ENCODE measurements at places on chromosomes 12 and 14.

GRCh38 chr12:22395666-22396065 lies 61.2 kb upstream of the ST8SIA1 start:
- no peak for DNase-seq

- DNase-seq = no peak
These were observed 23.8 kb downstream of the ST8SIA1 start for GRCh38 chr12:22310709-22311108.

- no peak for DNase-seq
These were observed 39.1 kb downstream of the FGD6 start for GRCh38 chr12:95178136-95178535.

DNA sequence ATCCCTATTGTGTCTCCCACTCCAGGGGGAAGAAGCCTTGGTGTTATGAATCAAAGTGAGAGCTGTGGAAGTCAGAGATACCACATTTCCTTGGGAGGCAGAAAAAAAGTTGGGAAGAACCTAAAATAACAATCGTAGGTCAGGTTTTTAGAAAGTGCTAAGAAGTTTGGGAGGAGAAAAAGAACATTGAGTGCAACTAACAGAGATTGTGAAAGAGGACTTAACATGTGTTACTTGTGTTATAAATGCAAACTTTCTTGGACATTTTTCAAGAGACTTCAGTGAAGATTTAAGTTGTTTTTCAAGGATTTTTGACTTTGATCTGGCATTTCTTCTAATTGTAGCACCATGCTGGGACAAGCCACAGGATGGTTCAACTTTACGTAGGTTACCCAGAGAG lies 7.8 kb upstream of the ERP27 start:
- DNase-seq = no peak

GRCh38 chr12:60101715-60102114 lies 505.9 kb downstream of the SLC16A7 start:
- DNase-seq = no peak

DNA sequence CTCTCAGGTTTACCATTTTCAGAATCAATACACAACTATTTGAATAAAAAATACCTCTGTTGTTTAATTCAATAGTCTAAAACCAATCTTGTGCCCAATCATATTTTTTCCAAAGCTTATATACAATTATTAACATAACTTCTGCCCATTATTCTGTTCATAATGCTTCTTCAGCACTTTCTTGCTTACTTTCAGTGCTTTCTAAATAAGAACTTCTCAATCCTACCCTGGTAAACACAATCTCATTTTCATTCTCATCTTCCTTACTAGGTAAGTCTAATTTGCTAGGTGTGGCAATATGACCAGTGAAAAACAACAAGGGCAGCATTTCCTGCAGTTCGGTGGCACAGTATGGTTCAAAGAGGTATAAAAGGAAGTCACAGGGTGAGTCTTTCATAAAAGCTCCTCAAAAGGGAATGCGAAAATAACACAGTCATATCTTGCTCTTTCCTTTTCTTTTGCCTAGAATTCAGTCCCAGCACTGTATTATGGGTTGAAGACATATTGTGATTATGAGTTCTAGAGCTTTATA lies 103.5 kb downstream of the FOXG1 start:
- DNase-seq = no peak

- DNase-seq = no peak
These were observed 59.9 kb upstream of the PPP4R3A start for GRCh38 chr14:91570021-91570420.

GRCh38 chr14:97164021-97164420 lies 366.8 kb downstream of the VRK1 start:
- DNase-seq = no peak

DNA sequence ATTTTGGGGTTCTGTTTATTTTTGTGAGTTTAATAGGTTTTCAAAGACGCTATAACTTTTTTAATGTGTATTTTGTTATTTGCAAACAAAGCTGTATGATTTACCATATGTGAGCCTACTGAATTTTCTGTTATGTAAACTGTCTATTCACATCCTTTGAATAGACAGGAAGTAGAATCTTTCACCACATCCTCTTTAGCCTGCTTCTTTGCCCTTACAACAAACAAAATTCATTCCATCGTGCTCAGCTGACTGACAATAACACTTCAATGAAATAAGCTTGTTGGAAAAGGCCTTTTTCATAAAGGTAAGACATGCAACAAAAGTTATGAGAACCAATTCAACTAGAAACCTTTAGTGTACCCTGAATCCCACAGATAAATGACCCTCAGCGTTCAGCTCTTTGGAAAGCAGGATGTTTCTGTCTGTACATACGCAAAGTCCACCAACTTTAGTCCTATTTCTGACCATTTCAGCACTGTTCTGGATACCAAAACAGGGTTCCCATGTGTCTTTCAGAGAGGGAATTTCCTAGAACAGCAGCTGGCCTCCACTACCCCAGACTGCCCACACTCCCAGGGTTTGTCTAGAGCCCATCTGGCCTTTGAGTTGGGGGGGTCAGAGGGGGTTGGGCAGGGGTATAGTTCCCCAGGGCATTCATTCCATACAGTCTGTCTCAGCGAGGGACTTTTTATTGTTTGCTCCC lies 71.3 kb downstream of the DUSP6 start:
- no peak for DNase-seq

GRCh38 chr12:38490941-38491340 lies 174.4 kb downstream of the ALG10B start:
- DNase-seq = no peak

GRCh38 chr12:6662602-6662905 lies 365 bp downstream of the ING4 start:
- DNase-seq = no peak

DNA sequence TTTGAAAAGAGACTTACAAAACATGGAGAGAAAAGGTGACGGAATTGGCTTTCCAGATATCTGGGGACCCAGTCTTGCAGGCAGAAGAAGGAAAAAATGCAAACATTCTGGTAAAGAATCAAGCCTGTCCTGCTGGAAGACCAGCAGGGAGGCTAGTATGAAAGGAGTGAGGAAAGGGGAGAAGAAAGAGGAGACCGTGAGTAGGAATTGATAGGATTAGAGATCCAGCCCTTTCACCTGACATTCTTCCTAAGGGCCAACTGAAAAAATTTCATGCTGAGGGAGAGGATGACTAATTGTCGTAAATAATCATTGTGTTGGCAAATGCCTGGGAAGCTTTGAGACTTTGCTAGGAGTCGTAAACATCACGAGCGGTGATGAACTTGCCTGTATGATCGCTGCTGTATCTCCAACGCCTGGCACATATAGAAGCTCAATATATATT lies 12.1 kb downstream of the BHLHE41 start:
- DNase-seq = no peak

- DNase-seq = no peak
These were observed 43.8 kb upstream of the LTBP2 start for GRCh38 chr14:74655599-74656395.

GRCh38 chr14:29717901-29718300 lies 209.7 kb downstream of the PRKD1 start:
- no peak for DNase-seq

GRCh38 chr12:129337413-129337812 lies 484.1 kb downstream of the GLT1D1 start:
- no peak for DNase-seq

- no peak for DNase-seq
These were observed 217.4 kb downstream of the C12orf42 start for GRCh38 chr12:103278329-103278728.

- no peak for DNase-seq
These were observed 101.8 kb downstream of the CNTN1 start for GRCh38 chr12:40794087-40794486.

DNA sequence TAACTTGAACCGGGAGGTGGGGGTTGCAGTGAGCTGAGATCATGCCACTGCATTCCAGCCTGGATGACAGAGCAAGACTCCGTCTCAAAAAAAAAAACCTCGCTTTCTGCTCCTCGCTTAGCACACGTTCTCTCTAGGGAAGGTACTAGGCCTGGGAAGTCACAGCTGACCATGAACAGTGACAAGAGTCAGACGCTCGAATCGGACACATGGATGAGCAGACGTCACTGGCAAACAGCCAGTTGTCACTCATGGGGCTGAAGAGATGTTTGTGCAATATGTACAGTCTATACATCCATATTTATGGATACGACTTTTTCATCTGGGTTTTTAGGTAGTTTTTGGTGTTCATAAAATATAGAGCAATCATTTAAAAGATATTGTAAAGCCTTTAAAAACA lies 19.4 kb downstream of the TCHP start:
- no peak for DNase-seq

DNA sequence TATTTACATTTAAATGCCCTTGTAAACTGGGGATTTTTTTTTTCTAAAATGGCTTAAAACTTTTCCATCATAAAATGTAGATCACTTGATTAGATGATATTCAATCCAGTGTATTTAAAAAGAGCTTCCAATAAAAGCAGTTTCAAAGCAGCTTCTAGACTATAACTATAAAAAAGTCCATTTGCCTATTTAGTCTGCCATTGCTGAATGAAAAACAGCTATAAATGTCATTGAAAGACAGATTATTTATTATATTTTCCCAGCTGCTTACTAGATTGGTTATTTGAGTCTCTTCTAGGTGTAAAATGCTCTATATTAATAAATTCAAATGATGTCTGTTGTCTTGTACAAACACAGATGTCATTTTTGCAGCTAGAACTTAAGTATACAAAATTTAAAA lies 414.8 kb downstream of the RMST start:
- peak; percentile 71 for DNase-seq

- DNase-seq = no peak
These were observed 102.0 kb downstream of the PEBP1 start for GRCh38 chr12:118237908-118238307.

GRCh38 chr12:105831372-105831771 lies 307.4 kb downstream of the NUAK1 start:
- no peak for DNase-seq

- DNase-seq = no peak
These were observed 430.0 kb upstream of the SOX5 start for GRCh38 chr12:24379433-24379832.

DNA sequence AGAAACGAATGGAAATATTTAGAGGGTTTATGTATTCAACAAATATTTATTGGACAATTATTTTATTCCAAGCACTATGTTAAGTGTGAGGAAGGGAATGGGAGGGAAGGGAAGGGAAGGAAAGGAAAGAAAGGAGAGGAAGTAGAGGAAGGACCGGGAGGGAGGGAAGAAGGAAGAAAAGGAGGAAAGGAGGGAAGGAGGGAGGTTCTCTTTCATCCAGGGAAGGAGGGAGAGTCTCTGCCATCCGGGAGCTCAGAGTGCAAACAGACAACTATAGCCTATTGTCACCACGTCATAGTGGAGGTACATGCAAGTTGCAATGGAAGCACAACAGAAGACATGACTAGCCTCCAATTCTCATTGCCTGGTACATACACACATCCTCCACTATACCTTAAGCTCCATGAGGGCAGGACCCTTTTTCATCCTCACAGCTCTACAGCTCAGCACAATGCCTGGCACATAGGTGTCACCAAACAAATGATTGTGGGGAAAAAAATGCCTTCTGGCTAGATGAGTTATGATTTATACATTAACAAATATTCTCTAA lies 48.1 kb downstream of the DAD1 start:
- DNase-seq = no peak

DNA sequence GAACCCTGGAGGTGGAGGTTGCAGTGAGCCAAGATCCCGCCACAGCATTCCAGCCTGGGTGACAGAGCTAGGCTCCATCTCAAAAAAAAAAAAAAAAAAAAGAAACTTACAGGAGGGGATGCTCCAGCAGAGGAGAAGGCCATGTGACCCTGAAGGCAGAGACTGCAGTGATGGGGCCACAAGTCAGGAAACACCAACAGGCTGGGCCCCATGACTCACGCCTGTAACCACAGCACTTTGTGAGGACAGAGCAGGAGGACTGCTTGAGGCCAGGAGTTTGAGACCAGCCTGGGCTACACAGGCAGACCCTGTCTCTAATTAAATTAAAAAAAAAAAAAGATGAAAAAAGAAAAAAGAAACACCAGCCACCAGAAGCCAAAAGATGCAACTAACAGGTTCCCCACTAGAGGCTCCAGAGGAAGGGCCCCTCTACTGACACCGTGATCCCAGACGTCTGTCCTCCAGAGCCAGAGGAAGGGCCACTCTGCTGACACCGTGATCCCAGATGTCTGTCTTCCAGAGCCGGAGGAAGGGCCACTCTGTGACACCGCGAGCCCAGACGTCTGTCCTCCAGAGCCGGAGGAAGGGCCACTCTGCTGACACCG lies 9.1 kb upstream of the GLT1D1 start:
- no peak for DNase-seq

GRCh38 chr12:131010396-131011131 lies 56.9 kb downstream of the ADGRD1 start:
- DNase-seq = no peak

GRCh38 chr14:56417173-56417572 lies 162.4 kb upstream of the TMEM260 start:
- DNase-seq = no peak

DNA sequence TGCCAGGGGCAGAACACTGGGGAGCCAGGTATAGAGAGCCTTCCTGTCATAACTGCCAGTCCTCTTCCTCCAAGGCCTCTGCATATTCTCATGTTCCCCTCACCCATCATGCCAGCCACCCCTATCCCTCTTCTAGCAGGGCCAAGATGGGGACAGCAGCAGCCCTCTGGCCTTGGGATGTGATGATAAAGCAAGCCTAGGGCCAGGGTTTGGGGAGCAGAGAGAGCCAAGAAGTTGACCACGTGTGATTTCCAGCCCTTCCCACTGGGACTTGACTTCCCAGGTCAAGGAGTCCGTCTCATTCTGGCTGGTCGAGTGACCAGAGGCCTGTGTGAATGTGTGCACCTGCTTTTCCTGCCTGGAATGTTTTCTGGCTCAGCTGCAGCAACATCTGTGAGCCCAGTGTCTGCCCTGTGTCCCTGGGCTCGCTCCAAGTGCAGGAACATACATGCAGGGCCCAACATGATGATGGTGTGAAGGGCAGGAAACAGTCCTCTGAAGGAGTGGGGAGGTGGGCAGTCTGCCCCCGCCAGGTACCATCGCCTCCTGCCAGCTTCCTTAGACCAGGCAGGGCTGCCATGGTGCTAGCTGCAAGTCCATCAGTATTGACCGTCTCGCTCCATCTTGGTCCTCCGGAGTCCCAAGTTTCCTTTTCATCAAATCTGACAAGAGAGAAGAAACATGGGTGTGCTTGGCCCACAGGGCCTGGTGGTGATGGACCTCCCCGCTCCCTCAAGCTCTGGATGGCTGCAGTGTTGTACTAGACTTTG lies 21.0 kb downstream of the VASH1 start:
- no peak for DNase-seq

DNA sequence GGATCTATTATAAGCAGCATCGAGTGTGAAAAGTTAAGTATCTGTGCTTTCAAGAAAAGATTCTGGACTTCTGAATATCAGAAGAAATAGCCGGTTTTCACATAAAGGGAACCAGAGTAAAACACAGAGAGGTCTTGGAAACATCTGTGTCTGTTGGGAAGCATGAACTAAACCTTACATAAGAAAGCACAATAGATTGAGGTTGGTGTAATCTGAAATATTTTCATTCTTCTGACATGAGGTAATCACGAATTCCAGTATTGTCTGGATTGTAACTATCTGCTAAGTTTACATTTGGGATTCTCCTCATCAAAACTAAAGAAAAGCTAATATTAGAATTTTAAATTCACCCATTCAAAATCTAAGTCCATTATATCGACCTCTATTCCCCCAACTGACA lies 161.3 kb downstream of the CPNE8 start:
- DNase-seq = no peak

GRCh38 chr12:93614917-93615596 lies 42.6 kb downstream of the SOCS2 start:
- no peak for DNase-seq

GRCh38 chr12:60602601-60603000 lies 1006.8 kb downstream of the SLC16A7 start:
- DNase-seq = no peak

- no peak for DNase-seq
These were observed 166.7 kb downstream of the ALG10 start for GRCh38 chr12:34188974-34189373.
